ENCODE measurements at places on chromosomes 5 and 9.

GRCh38 chr9:78143281-78144007 is 92.4 kb upstream of the CEP78 start:
- DNase-seq, result no peak

DNA sequence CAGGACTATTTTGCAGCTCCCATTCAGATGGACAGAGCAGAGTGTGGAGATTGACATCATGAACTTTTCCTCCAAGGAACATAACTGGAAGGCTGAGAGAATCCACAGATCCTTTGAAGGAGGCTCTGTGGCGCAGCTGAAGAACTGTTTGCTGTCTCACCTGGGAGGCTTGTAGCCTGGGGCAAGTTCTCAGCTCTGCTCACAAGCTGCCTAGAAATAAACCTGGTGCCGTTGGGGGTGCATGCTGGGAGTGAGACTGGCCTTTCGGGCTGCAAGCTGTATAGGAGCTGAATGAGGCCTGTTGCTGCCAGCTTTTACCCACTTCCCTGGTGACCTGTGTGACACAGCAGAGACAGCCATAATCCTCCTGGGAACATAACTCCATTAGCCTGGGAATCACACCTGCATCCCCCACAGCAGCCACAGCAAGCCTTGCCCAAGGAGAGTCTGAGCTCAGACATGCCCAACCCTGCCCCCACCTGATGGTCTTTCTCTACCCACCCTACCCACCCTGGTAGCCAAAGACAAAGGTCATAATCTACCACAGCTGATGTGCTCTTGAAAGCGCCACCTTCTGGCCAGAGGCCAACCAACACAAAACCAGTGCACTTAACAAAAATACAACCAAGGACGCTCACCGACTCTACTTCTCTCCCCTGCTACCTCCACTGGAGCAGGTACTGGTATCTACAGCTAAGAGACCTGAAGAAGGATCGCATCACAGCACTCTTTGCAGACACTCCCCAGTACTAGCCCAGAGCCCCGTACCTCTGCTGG is 205.1 kb upstream of the MRPS30 start:
- no peak for DNase-seq

GRCh38 chr5:18141222-18141621 is 507.0 kb downstream of the TAF11L14 start:
- DNase-seq, result no peak

DNA sequence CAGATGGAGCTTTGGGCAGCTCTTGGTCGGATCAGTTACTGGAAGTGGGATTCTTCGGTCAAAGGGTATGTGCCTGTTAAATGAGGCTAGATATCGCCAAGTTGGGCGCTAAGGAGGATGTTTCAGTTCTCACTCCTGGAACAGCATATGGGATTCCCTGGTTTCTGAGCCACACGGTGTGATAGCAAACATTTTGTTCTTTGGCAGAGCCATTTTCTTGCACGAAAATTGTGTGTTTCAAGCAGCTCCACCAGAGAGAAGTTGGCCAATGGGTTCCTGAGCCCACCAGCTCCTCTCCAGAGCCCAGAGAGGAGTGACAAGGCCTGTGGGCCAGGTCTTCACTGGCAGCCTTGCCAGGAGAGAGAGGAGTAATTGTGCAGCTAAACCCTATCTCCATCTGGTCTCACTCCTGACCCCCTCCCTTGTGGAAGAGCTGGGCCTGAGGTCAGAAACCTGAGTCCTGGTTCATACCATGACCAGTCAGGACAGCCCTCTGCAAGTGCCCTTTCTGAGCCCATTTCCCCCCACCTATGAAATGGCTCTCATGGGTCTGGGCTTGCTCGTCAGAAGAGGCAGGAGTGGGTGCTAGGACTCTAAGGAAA is 10.7 kb upstream of the SLC6A7 start:
- DNase-seq, result no peak

DNA sequence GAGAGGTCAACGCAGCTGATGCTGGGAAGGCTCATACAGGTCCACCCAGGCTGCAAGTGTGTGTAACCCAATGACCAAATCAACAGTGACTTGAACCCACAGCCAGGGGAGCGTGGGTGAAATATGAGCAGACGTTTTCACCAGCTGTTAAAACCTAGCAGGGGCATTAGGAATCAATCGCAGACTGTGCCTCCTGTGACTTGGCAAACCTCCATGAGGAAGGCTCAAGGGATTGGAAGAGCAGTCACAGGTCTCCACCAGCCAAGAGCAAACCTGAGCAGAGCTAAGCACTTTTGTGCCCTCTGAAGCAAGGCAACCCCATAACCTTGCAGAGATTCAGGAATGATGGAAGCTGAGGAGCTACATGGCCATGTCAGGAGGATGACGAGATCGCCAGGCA is 25.5 kb downstream of the INSYN2B start:
- DNase-seq, result no peak

- no peak for DNase-seq
Measured at GRCh38 chr5:112372543-112372942, 46.5 kb downstream of the EPB41L4A start.

All from germinal center (tissue), 1 donor.